ENCODE measurements at places on chromosomes 3 and 15. TPM values are rescaled to one million over a fixed set of nuclear protein-coding genes. Genes with fewer than 3 reads are reported as not detected.

DNA sequence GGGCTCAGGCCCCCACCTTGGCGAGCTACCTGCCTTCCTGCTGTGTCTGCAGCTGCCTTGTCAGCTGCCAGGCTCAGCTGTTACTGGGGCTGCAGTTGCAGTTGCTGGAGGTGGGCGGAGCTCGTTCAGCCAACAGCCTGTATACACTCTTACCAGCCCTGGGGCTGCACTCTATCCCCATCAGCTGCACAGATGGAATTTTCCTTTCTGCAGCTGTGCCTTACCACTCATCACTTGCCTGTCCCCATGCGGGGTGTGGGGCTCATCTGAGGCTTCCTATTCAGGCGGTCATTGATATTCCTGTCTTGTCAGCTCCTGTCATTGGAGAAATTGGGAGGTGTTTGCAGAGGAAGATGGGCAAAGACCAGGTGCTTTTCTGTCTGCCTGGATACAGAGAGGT, 9.1 kb upstream of the SYN2 start:
- no peak for DNase-seq

GRCh38 chr15:74364936-74365597, 2.4 kb downstream of the CYP11A1 start:
- no peak for DNase-seq

DNA sequence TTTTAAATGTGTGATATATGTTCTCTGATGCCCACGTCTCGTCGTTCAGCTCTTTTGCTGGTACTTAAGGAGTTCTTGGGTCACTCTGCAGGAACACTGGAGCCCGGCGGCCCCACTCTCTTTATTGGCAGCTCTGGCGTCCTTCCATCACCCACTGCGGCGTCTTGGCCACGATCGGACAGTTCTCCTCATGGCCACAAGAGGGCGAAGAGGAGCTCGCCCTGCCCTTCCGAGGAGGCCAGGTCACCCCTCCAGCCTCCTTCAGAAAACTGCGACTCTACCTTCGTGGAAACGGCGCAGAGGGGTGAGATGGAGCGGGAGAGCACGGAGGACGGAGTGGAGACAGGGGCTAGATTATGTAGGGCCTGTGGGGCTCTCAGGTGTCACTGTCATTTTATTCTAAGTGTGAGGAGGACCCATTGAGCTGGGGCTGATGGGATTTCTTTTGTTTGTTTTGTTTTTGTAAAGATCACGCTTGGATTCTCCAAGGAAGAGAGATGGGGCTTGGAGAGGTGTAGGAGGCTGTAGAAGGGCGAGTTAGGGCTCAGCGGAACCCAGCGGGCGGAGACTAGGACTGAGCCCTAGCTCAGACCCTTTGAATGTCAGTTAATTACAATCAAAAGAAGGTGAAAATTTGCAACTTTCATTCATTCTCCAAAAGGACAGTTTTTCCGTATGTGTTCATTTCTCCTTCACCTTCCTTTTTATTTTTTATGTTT, 28.0 kb upstream of the GABRA5 start:
- DNase-seq, result peak; percentile 15

GRCh38 chr15:60912984-60913697, 316.0 kb downstream of the RORA start:
- no peak for DNase-seq

DNA sequence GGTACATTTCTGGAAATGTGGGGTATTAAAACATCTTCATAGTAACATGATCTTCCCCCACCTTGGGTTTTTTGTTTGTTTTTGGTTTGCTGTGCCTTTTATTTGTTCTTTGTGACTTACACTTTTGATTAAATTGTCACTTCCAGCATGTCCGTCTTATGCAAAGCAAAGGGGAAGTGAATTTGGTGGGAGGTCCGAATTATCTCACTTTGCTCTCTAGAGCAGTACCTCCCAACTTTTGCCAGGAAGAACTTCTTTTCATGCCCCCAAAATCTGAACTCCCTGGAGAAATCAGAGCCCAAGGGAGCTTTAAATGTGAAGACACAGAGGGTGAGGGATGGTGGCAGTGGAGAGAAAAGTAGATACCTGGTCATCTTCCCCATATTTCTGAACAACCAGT, 173.1 kb downstream of the IL5RA start:
- DNase-seq, result no peak

DNA sequence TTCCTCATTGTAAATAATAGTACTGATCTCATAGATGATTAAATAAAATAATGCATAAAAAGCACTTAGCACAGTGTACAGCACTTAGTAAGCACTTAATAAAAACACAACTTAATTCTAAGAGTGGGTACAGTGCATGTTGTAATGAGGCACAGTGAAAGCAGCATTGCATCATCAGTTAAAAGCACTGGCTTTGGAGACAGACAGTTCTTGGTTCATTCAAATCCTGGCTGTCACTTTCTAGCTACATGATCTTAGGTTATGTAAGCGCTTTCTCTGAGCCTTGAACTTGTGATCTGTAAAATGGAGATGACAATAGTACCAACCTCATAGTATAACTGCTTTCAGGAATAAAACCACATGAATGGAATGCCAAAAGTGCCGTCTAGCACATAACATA, 151.5 kb downstream of the DPH6 start:
- no peak for DNase-seq

GRCh38 chr3:146277953-146278631, 27.2 kb upstream of the PLSCR4 start:
- DNase-seq, result no peak

ARNT2 gene
- not detected for total RNA-seq

RYR3 gene
- 0.33 TPM for total RNA-seq

TRIM42 gene
- total RNA-seq, result not detected

Data from OCI-LY7 (cell line).